Fibroblast of the aortic adventitia (primary cell): ENCODE measurements at places on chromosomes 2 and 18.

DNA sequence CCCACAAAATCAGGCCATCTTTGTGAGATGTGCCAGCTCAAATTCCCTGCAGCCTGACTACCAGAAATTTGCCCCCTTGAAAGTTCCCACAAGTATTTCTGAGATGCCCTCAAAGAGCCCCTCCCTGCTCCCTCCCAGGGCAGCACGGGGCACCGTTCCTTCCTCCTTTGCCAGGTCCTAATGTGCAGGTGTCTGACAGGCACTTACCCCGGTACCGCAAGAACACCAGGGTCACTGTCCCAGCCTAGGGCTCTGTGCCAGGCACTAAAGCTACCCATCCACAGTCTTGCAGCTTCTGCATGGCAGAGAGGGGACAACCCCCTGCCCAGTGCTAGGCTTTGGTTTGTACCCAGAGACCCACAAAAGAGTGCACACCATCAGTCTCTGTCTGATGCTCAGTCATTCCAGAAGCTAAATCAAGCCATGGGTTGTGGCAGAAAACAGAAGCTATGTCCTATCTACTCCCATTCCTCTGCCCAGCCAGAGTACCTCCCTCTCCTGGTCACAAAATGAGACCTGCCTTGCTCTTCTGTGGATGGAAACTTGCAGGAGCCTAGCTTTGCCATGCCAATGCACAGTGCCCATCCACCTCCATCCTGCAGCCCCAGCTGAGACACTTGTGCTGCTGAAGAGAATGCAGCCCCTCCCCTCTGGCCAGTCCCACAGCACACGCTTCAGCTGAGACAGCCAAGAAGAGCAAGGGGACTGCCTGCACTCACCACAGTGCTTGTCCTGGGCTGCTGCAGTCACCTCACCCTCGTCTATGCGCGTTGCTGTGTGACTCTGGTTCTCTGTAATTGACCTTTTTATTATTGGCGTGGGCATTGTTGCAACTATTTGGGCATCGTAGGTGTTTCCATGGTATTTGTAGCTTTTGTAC, 48.7 kb downstream of the INPP5D start:
- DNase-seq = no peak

DNA sequence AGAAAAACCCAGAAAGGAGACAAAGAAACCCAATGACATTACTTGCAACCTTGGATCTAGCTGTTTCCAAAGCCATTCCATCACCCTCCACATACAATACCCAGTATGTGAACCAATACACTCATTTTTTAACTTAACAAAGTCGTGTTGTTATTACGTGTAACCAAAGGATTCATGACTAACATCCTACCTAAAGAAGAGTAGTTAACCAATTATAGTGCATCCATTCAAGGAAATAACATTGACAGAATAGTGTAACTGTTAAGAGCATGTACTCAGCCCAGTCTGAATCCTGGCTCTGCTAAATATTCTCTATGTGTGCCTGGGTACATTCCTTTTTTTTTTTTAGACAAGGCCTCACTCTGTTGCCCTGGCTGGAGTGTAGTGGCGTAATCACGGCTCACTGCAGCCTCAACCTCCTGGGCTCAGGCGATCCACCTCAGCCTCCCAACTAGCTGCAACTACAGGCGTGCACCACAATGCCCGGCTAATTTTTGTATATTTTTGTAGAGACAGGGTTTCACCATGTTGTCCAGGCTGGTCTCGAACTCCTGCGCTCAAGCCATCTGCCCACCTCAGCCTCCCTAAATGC, 9.9 kb downstream of the TLK1 start:
- no peak for DNase-seq

- no peak for DNase-seq
Measured at GRCh38 chr2:230953845-230954244, 28.8 kb upstream of the GPR55 start.

DNA sequence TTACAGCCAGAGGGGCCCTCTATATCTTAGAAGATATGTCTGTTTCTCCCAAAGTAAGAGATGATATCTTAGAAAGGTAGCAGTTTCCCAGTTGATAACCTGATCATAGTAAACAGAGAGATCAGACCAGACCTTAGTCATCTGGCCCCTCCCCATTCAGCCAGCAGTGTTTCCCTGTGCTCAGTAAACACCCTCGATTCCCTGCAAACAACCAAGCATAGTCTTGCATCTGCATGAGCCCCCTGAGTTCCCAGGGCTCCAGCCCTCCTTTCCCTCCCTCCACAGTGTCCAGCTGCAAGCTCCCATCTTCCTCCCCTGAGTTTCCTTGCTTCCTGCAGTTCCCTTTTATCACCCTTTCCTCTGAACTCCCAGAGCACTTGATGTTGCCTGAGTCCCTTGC, 20.3 kb downstream of the NRP2 start:
- DNase-seq = no peak

GRCh38 chr18:64966667-64967066, 784.1 kb upstream of the CDH7 start:
- DNase-seq = no peak

DNA sequence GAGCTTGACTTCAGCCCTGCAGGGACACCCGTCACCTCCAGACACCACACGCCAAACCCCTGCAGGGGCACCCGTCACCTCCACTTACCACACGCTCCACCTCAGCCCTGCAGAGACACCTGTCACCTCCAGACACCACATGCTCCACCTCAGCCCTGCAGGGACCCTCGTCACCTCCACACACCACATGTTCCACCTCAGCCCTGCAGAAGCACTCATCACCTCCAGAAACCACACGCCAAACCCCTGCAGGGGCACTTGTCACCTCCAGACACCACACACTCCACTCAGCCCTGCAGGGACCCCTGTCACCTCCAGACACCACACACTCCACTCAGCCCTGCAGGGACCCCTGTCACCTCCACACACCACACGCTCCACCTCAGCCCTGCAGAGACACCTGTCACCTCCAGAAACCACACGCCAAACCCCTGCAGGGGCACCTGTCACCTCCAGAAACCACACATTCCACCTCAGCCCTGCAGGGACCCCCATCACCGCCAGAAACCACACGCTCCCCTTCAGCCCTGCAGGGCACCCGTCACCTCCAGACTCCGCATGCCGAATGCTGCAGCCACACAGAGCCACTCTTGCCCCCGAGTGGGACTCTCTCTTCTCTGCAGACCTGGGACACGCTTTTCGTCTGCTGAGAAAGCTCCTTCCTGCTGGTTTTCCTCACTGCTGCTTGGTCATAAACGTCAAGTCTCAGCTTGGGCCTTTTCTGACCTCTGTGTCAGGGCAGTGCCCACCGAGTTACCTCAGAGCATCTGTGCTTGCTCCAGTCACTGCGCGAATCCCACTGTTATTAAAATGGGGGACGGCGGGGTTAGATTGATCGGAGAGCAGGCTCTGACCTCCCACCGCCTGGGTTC, 77.5 kb upstream of the SALL3 start:
- no peak for DNase-seq

GRCh38 chr2:26008851-26009566, 24.9 kb upstream of the RAB10 start:
- peak; percentile 96 for DNase-seq

GRCh38 chr2:197515315-197515738, 539 bp upstream of the MOB4 start:
- no peak for DNase-seq

- peak; percentile 97 for DNase-seq
Measured at GRCh38 chr2:67917332-67918054, 145.3 kb downstream of the C1D start.

DNA sequence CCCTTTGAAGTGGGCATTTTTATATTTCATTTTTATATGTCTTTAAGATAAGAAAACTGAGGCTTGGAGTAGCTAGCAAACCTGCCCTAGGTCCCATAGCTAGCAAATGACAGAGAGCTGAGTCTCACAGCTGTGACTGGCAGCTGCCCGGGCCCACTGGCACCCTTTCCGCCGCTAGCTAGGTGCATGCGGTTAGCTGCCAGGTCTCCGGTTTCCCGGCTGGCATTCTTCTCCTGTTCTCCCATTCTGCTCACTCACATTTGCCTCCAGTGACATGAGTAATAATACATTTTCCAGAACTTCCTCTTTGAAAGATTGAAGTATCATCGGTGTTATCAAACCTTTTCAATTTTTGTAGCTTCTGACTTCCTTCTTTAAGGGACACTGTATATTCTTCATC, 38.7 kb downstream of the MTCL1 start:
- no peak for DNase-seq
